ENCODE measurements at places on chromosomes 12 and 14. TPM values are rescaled to one million over a fixed set of nuclear protein-coding genes. Genes with fewer than 3 reads are reported as not detected.

DNA sequence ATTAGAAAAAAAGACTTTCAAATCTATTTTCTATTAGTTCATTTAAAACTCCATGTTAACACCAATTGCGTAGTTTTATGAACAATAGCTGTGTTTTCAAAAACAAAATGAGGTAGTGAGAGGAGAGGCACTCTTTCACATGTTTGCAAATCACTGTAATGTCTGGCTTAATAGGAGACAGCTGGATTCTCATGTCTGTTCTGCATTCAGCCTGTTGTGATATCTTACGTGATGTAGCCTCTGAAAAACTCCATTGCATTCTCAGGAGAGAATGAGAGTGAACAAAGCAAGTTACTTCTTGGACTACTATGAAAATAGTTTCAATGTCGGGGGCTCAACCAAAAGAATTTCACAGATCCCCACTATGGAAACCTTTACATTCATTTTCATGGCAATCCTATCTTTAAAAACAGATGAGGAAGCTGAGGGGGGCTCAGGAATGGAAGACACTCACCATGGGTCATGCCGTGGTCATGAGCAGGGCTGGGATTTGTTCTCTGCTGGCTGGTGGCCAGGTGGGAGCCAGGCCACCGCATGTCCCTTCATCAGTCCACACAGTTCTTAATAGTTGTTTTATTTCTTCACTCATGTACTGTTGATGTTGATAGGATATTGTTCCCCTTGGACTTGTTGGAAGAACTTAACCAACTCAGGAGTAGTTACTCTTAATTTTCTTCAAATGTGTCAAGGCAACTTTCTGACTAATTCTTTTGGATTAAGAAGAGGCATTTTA lies 346.2 kb upstream of the FAR2 start:
- no peak for DNase-seq

GRCh38 chr12:26825459-26826016 lies 7.5 kb downstream of the ITPR2 start:
- no peak for DNase-seq

DNA sequence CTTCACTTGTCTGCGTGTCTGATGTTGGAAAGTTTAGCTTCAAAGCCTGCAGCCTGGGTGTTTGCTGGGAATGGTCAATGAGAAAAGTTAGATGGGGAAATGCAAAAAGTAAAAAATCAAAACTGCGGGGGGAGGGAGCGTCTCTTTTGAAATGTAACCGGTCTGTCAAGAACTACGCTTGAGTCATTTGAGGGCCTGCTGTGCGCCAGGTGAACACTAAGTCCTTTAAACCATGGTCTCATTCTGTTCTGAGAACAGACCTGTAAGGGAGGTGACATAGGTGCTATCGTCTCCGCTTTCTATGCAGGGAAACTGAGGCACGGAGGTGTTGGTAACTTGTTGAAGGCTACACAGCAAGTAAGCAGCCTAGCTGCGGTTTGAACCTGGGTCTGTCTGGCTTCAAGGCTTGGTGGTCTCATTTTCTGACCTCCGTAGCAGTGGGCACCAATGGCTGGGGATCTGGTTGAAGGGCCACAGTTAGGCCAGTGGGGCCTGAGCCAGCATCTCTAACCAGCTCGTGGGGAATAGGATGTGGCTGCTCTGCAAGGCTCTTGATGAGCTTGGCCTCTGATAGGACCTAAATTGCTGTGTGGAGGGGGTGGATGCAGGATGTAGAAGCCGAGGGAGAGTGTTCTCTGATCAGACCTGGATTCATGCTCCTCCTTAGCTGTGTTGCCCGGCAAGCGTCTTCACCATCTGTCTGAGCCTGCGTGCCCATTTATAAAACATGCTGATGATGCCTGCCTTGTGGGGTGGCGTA lies 41.5 kb downstream of the KCTD10 start:
- no peak for DNase-seq

Gene NGB
- total RNA-seq = not detected

GRCh38 chr14:90056826-90057225 lies 5.0 kb upstream of the KCNK13 start:
- no peak for DNase-seq

DNA sequence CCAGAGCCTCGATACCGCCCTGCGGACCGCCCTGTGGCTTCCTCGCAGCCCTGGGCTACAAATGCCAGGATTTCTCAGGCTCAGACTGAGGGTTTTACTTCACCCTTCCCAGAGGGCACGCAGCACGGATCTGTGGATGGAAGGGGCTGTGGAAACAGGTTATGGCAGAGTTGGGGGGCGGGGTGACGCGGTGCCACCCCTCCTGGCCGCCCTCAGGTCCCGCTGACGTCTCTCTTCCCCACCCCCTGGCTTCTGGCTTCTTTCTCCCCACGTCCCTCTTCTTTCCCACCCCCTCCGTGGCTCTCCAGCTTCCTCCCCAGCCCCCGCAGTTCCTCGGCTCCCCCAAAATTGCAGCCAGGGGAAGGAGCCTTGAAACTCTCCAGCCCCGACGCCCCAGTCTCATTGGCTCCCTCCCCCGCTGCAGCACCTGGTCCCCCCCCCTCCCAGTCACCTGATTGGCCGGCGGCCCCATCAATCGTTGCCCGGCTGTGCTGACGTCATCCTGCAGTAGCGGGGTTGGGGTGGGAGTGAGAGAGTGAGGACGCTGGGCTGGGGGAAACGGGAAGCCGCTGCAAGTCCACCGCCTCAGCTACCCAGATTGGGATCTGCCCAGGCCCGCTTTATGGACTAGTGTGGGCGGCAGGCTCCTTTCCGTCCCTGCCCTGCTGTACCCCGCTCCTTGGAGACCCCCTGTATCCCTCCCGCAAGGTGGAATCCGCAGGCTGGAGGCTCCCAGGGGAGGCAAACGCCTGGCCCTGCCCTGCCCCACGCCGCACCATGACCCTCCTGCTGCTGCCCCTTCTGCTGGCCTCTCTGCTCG lies at the start of gene CLSTN3:
TSS of gene CLSTN3 (plus strand) at position 500 of the 820 bp plus-strand sequence. CDS start at position 778, 278 bp downstream.
- peak; percentile 72 for DNase-seq

GRCh38 chr14:47439953-47440352 lies 235.5 kb downstream of the MDGA2 start:
- no peak for DNase-seq

GRCh38 chr14:70350078-70350477 lies 9.4 kb downstream of the COX16 start:
- no peak for DNase-seq

DNA sequence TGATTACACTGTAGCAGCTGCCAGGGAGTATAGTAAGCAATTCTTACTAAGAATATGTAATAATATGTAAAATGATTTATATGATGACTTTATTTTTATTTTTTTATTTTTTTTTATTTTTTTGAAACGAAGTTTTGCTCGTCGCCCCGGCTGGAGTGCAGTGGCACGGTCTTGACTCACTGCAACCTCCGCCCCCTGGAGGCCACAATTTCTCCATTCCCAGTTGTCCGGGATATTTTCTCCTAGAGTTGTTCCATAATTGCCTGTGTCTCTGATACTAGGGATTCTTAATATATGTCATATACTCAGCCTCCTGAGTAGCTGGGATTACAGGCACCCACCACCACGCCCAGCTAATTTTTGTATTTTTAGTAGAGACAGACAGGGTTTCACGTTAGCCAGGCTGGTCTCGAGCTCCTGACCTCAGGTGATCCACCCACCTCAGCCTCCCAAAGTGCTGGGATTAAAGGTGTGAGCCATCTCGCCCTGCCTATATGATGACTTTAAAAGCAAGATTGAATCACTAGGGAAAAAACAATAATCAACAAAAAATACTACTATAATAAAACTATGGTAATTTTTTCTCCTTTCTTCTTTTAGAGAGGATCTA lies 12.2 kb upstream of the ITPR2 start:
- DNase-seq = peak; percentile 64

Gene CHST11
- 10.0 TPM for total RNA-seq

GRCh38 chr14:34275078-34275477 lies 187.0 kb downstream of the SPTSSA start:
- DNase-seq = no peak

DNA sequence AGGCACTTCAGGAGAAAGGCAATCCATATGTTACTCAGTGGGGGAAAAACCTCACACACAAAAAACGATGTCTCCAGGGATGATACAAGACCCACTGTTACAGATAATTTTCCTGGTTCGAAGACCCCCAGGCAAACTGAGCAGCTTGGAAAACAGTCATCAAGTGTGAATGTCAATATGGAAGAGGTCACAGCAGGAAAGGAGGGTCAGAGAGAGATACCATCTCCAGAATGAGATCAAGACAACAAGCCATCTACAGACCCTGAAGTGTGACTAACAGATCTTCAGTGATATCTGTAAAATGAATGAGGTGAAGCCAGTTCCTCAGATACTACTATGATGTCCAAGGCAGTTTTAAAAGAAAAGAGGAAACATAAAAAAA lies 28.6 kb downstream of the GNS start:
- no peak for DNase-seq

Gene MYH7
- total RNA-seq = not detected

GRCh38 chr12:12508612-12509011 lies 54.1 kb downstream of the DUSP16 start:
- DNase-seq = no peak

GRCh38 chr12:27922531-27923139 lies 49.9 kb downstream of the PTHLH start:
- DNase-seq = no peak

Gene PLEK2
- not detected for total RNA-seq

DNA sequence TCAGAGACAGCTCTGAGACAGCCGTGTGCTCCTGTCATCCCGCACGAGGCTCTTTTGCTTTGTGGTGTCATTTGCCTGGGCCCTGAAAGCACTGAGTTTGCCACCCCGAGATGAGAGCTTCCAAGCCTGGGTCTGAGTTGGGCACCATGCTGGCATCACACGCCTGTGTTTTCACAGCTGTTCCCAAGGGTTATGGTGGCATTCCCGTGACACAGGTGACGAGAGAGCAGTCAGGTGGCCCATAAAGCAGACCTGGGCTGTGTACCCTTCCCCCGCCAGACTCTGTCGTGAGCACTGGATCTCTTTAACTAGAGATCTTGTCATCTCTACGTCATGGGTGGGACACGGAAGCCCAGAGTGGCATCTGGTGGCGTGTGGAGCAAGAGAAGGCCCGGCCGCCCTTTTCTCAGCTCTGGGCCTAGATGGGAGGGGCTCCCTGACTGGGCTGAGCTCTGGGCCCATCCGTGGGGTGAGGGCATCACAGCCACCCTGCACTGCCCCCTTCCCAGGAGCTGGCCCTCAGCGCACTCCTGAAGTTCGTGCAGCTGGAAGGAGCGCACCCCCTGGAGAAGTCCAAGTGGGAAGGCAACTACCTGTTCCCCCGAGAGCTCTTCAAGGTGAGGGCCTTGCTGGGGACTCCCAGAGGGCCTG lies 2.6 kb downstream of the NOC4L start:
- DNase-seq = no peak

Gene TAS2R7
- total RNA-seq = 0.21 TPM

- no peak for DNase-seq
Measured at GRCh38 chr14:61357123-61357522, 35.7 kb downstream of the PRKCH start.

DNA sequence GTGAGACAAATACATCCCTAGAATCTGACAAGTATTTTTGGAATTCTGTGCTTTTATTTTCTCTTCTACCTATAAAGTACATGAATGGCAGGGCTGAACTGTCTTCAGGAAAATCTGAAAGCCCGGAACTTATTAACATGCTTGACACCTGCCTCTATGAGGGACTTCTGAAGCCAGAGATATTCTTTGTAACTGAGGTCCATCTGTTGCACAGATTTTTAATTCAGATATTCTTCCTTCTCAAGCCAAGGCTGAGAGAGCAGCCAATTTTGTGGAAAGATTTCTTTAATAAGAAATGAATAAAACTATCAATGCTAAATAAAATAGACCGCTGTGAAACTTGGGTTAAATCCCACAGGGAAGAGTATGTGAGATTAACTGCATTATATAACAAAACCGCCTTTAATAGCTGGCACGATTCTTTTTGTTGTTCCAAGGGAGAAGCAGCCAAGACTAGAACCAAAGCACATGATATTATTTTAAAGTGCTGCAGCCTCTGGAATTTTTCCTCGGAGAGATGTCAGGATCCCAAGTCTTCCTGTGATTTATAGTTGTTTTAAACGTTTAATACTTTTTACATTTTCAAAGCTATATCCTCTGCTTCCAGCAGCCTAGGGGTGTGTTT lies 148.9 kb downstream of the CRADD start:
- no peak for DNase-seq

Gene KRT7
- not detected for total RNA-seq

Gene LTBP2
- total RNA-seq = 1.3 TPM

- no peak for DNase-seq
Measured at GRCh38 chr12:94812345-94812744, 162.0 kb upstream of the TMCC3 start.

Gene BCL2L2
- 24.8 TPM for total RNA-seq

- DNase-seq = no peak
Measured at GRCh38 chr12:103561174-103561573, 25.9 kb upstream of the STAB2 start.

- DNase-seq = no peak
Measured at GRCh38 chr14:69287098-69288010, 27.4 kb downstream of the GALNT16 start.

DNA sequence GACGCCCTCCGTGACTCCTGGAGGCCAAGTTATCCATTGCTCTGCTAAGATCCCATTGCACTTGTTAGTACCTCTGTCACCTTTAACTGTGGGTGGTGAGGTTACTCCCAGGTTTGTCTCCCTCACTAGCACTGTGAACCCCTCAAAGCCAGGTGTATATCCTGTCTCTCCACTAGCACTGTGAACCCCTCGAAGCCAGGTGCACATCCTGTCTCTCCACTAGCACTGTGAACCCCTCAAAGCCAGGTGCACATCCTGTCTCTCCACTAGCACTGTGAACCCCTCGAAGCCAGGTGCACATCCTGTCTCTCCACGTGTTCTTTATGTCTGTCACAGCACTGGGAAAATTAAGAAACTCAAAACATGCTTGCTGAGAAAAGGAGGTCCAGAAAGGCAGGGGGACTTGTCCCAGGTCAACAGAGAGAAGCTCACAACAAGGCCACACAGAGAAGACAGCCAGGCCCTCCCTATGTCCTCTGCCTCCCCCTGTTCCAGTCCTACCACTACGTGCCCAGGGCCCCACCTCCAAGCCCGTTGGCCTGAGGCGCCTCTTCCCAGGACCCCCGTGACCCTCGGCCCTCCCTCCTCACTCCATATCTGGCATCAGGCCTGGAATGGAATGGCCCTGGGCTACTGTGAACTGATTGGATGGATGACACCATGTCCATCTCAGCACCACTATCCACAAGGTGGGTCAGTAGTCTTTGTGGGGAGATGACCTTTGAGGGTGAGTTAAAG lies 26.4 kb upstream of the FKBP4 start:
- no peak for DNase-seq

GRCh38 chr12:117155278-117156060 lies 34.8 kb downstream of the FBXO21 start:
- DNase-seq = peak; percentile 38

Gene FAR2
- total RNA-seq = 13.6 TPM

- no peak for DNase-seq
Measured at GRCh38 chr12:42162193-42162592, 17.5 kb upstream of the GXYLT1 start.

Gene CDH24
- total RNA-seq = 33.7 TPM

Gene TMX1
- 61.9 TPM for total RNA-seq

- no peak for DNase-seq
Measured at GRCh38 chr12:19482551-19483109, 43.3 kb downstream of the AEBP2 start.

Gene C12orf54
- not detected for total RNA-seq
